ENCODE measurements at places on chromosomes 4 and X.

- no peak overlapping the region for H3K4me3 ChIP-seq
- no peak overlapping the region for H3K27ac ChIP-seq
- DNase-seq: no peak
- H3K4me1 ChIP-seq: no peaks in the 10 kb centered on the region
- no peaks in the 10 kb centered on the region for H3K27me3 ChIP-seq
Measured at GRCh38 chrX:123093792-123094191, 90.3 kb upstream of the GRIA3 start.

DNA sequence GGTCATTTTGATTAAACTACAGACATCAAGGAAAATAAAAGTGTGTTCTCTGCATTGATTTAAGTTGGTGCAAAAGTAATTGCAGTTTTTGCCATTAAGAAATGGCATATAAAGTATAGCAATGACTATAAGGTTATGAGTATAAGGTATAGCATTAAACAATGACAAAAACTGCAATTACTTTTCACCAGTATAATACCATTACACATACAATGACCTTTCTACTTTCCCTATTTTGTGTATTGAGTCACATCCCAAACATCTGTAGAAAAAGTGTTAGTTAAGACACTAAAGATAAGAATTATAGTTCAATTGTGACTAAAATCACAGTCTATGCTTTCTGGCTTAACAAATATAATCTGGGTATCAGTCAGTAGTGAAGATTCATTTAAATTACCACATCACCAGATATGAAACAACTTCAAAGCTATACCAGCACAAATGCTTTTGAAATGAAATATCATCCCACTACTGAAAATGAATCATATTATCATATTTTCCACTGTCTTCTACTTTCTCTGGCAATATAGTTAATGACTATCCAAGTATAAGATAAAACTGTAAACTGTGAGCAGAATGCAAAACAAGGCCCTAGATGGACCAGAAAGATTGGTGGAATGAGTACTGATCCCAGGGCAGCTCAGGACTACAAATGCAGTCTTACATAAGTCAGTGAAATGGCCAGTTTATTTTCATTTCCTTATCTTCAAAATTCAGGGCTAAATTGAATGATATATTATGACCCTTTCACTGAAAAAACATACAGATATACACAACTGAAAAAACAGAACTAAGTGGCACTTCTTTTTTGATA is 241.1 kb downstream of the ANTXR2 start:
- no peaks in the 10 kb centered on the region for H3K4me1 ChIP-seq
- H3K27me3 ChIP-seq: no peaks in the 10 kb centered on the region
- DNase-seq: no peak
- H3K4me3 ChIP-seq: no peak overlapping the region
- no peak overlapping the region for H3K27ac ChIP-seq

GRCh38 chrX:23694606-23695005 is 27.3 kb downstream of the PRDX4 start:
- H3K27ac ChIP-seq: no peak overlapping the region
- H3K4me1 ChIP-seq: no peaks in the 10 kb centered on the region
- no peaks in the 10 kb centered on the region for H3K36me3 ChIP-seq
- H3K27me3 ChIP-seq: no peaks in the 10 kb centered on the region
- H3K4me3 ChIP-seq: no peak overlapping the region
- peak; percentile 52 for DNase-seq

DNA sequence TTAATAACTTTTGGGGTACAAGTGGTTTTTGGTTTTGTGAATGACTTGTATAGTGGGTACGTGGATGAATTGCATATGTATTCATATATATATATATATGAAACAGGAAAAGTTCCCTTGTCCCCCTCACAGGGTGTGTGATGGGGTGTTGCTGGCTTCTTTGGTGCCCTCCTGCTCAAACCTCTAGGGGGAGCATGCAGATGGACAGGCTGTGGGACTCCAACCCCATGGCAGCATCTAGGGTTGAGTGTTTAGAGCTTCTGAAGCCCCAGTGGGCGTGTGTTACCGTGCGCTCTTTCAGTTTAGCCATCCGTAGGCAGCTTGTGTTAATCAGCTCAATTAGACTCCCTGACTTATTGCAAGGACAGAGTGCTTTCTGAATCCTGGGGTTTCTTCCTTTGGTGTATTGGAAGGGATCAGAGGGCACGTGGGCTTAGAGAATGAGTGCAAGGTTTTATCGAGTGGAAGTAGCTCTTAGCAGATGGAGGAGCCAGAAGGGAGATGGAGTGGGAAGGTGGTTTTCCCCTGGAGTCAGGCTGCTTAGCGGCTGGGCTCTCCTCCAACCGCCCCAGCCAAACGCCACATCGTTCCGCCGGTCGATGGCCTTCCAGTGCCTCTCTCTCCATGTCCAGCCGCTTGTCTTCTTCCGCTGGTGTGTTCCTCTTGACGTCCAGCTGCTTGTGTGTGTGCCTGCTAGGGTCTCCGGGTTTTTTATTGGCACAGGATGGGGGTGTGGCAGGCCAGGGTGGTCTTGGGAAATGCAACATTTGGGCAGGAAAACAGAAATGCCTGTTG is 674.4 kb upstream of the LCORL start:
- H3K27ac ChIP-seq: no peak overlapping the region
- no peak overlapping the region for H3K4me3 ChIP-seq
- H3K27me3 ChIP-seq: no peaks in the 10 kb centered on the region
- H3K4me1 ChIP-seq: no peaks in the 10 kb centered on the region
- no peak for DNase-seq
- H3K36me3 ChIP-seq: no peaks in the 10 kb centered on the region

- no peak for DNase-seq
- no peak overlapping the region for H3K27ac ChIP-seq
- H3K4me3 ChIP-seq: no peak overlapping the region
- H3K36me3 ChIP-seq: no peaks in the 10 kb centered on the region
- no peaks in the 10 kb centered on the region for H3K4me1 ChIP-seq
- H3K27me3 ChIP-seq: no peaks in the 10 kb centered on the region
Measured at GRCh38 chrX:133699023-133699728, 283.9 kb upstream of the GPC4 start.

GRCh38 chrX:45348296-45348695 is 147.6 kb upstream of the DIPK2B start:
- H3K27ac ChIP-seq: no peak overlapping the region
- no peak overlapping the region for H3K4me3 ChIP-seq
- no peaks in the 10 kb centered on the region for H3K27me3 ChIP-seq
- DNase-seq: no peak

- DNase-seq: no peak
- H3K27ac ChIP-seq: no peak overlapping the region
- H3K4me1 ChIP-seq: no peaks in the 10 kb centered on the region
- H3K27me3 ChIP-seq: no peaks in the 10 kb centered on the region
- no peak overlapping the region for H3K4me3 ChIP-seq
Measured at GRCh38 chr4:94827481-94828110, 69.8 kb downstream of the BMPR1B start.

DNA sequence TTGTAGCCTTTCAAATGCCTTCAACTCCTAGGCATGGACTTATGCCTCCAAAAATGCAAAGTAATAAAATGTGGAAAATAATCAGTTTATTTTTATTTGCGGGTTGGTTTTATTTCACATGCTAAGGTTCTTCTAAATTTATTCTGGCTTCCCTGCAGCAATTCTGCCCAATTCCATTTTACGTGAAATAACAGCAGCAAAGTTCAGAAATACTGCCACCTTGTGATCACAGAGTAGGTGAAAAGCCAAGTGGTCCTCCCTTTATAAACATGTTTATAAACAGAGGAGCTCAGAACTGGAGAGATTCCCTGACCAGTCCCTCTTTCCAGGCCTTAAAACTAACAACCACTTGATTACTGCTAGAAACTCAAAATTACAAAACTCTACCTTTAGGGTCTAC is 14.7 kb upstream of the DCHS2 start:
- H3K36me3 ChIP-seq: no peaks in the 10 kb centered on the region
- no peak overlapping the region for H3K27ac ChIP-seq
- no peaks in the 10 kb centered on the region for H3K4me1 ChIP-seq
- no peaks in the 10 kb centered on the region for H3K27me3 ChIP-seq

DNA sequence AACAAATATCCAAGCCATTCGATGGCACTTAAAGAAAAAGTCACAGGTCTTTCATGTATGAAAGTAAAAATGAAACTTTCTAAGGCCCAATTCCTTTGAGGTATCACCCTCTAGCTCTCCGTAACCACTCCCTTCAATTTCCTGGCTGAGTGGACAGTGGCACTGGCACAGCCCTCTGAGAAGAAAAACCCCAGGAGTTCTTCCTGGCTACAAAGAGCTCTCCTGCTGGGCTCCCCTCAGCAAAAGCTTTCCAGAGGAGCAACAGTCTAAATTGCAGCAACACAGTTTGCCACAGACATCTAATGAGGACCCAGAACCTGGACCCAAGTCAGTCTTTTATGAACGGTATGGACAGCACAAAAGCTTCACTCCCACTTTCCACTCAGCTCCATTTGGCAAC is 71.8 kb downstream of the FUNDC1 start:
- no peaks in the 10 kb centered on the region for H3K27me3 ChIP-seq
- no peak overlapping the region for H3K4me3 ChIP-seq
- DNase-seq: no peak
- no peaks in the 10 kb centered on the region for H3K4me1 ChIP-seq
- no peaks in the 10 kb centered on the region for H3K36me3 ChIP-seq

- DNase-seq: no peak
- no peak within 1 kb of the TSS for H3K4me3 ChIP-seq
- no peaks in the 10 kb centered on the region for H3K4me1 ChIP-seq
- no peak within 1 kb of the TSS for H3K27ac ChIP-seq
- H3K27me3 ChIP-seq: peaks cover 8% of the 10 kb centered on the region
Measured at GRCh38 chr4:121380776-121381462, at the start of gene QRFPR. Gene QRFPR (minus strand): TSS chr4:121381018. CDS start chr4:121380647, 371 bp downstream.

DNA sequence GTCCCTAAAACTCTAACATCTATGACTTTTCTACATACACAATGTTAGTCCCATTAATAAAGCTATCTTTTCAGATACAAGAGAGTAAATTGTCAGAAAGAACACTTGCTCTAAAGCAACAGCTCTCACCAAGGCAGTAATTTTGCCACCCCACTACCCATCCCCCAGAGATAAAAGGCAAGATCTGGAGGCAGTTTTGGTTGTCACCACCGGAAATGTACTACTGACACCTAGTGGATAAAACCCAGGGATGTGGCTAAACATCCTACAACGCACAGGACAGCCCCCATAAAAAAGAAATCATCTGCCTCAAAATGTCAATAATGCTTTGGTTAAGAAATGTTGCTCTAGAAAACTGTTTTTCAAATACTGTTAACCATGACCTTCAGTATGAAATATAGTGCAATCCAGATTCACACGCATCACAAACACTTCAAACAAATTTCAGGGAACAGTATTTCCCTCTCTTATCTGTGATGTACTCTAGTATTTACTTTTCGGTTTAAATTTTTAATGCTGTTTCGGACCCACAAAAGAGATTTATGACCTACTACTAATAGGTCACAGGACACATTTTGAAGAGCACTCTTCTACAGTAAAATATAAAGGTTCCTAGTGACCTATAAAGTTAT is 5.1 kb downstream of the FBXL5 start:
- DNase-seq: peak; percentile 52
- H3K27ac ChIP-seq: no peak overlapping the region
- no peaks in the 10 kb centered on the region for H3K36me3 ChIP-seq
- H3K4me1 ChIP-seq: peaks cover 8% of the 10 kb centered on the region
